ENCODE measurements at places on chromosomes 2 and 18.
A peak's percentile ranks its signal among the peaks of the same experiment; 100 is the strongest.

DNA sequence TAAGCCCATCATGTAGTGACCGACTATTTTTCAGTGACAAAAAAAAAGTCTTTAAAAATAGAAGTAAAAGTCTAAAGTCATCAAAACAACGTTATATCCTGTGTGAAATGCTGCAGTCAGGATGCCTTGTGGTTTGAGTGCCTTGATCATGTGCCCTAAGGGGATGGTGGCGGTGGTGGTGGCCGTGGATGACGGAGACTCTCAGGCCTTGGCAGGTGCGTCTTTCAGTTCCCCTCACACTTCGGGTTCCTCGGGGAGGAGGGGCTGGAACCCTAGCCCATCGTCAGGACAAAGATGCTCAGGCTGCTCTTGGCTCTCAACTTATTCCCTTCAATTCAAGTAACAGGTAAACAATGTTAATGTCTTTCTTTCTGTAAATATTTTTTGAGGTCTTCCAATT lies at the start of gene CD28:
Gene CD28 (plus strand): TSS at position 237 of the 400 bp plus-strand sequence. CDS start 58 bp downstream, at position 295.
- no peaks in the 10 kb centered on the region for H3K36me3 ChIP-seq
- H3K4me1 ChIP-seq: no peaks in the 10 kb centered on the region
- no peak within 1 kb of the TSS for H3K4me3 ChIP-seq
- no peaks in the 10 kb centered on the region for H3K27me3 ChIP-seq
- no peak within 1 kb of the TSS for H3K27ac ChIP-seq

GRCh38 chr2:83747141-83747540 lies 711.9 kb downstream of the SUCLG1 start:
- no peaks in the 10 kb centered on the region for H3K27me3 ChIP-seq
- no peaks in the 10 kb centered on the region for H3K36me3 ChIP-seq
- H3K4me1 ChIP-seq: no peaks in the 10 kb centered on the region
- no peak overlapping the region for H3K4me3 ChIP-seq

GRCh38 chr2:150900913-150901312 lies 360.8 kb downstream of the RBM43 start:
- no peak overlapping the region for H3K27ac ChIP-seq
- H3K4me3 ChIP-seq: no peak overlapping the region
- H3K4me1 ChIP-seq: no peaks in the 10 kb centered on the region
- H3K27me3 ChIP-seq: no peaks in the 10 kb centered on the region
- no peaks in the 10 kb centered on the region for H3K36me3 ChIP-seq

DNA sequence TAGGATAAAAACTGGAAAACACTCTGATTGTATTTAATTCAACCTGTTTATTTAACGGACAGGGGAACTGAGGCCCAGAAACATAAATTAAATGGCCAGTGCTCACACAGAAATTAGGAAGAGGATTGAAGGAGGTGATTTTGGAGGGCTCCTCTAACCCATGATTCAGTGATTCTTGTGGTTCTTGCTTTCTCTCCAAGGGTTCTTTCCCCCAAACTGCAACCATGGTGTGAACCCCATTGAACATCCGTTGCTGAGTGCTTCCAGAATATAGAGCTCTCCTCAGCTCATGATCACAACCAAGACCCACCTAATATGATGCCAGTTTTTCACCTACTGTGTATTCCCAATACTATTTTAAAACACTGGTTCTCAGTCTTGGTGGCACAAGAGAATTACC lies 41.4 kb downstream of the BMP10 start:
- peak overlapping the region; percentile 62 for H3K27ac ChIP-seq
- H3K4me3 ChIP-seq: peak overlapping the region; percentile 15
- H3K4me1 ChIP-seq: peaks cover 16% of the 10 kb centered on the region
- no peaks in the 10 kb centered on the region for H3K36me3 ChIP-seq
- DNase-seq: no peak

- H3K4me3 ChIP-seq: no peak overlapping the region
- H3K27me3 ChIP-seq: no peaks in the 10 kb centered on the region
- H3K4me1 ChIP-seq: no peaks in the 10 kb centered on the region
Observed at GRCh38 chr2:52404866-52405265, 1362.7 kb upstream of the CHAC2 start.

- H3K36me3 ChIP-seq: no peaks in the 10 kb centered on the region
- no peaks in the 10 kb centered on the region for H3K4me1 ChIP-seq
- no peak overlapping the region for H3K27ac ChIP-seq
- no peak overlapping the region for H3K4me3 ChIP-seq
Observed at GRCh38 chr18:8525692-8526091, 83.5 kb upstream of the RAB12 start.

- no peak overlapping the region for H3K4me3 ChIP-seq
- no peaks in the 10 kb centered on the region for H3K36me3 ChIP-seq
- H3K27ac ChIP-seq: no peak overlapping the region
- no peaks in the 10 kb centered on the region for H3K4me1 ChIP-seq
Observed at GRCh38 chr2:149789549-149789948, 202.0 kb upstream of the MMADHC start.

- H3K4me3 ChIP-seq: no peak overlapping the region
- no peaks in the 10 kb centered on the region for H3K27me3 ChIP-seq
- H3K36me3 ChIP-seq: no peaks in the 10 kb centered on the region
- peak; percentile 46 for DNase-seq
Observed at GRCh38 chr2:223635080-223635479, 32.9 kb upstream of the SCG2 start.

DNA sequence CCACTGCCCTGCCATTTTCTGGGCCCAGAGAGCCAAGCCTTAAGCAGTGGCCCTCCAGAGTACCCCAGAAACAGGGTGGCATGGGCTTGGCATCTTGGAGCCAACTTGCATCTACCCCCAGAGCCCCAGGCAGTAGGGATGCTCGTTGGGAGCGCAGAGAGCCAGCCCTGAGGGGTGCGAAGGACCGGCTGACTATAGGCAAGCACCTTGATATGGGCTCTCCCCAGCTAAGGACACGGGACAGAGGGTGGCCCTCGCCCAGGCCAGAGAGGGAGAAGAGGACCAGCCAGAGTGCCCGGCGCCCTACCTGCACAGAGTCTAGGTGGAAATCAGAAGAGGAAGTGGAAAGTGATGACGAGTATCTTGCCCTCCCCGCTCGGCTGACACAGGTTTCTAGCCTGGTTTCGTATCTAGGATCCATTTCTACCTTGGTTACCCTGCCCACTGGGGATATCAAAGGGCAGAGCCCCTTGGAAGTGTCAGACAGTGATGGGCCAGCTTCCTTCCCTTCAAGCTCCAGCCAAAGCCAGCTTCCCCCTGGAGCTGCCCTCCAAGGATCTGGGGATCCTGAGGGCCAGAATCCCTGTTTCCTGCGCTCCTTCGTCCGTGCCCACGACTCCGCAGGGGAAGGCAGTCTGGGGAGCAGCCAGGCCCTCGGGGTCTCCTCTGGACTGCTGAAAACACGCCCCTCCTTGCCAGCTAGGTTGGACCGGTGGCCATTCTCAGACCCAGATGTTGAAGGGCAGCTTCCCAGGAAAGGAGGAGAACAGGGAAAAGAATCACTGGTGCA lies 16.2 kb downstream of the CEP68 start:
- H3K4me3 ChIP-seq: no peak overlapping the region
- no peak overlapping the region for H3K27ac ChIP-seq
- H3K36me3 ChIP-seq: peaks cover 76% of the 10 kb centered on the region
- no peak for DNase-seq
- peaks cover 35% of the 10 kb centered on the region for H3K4me1 ChIP-seq

DNA sequence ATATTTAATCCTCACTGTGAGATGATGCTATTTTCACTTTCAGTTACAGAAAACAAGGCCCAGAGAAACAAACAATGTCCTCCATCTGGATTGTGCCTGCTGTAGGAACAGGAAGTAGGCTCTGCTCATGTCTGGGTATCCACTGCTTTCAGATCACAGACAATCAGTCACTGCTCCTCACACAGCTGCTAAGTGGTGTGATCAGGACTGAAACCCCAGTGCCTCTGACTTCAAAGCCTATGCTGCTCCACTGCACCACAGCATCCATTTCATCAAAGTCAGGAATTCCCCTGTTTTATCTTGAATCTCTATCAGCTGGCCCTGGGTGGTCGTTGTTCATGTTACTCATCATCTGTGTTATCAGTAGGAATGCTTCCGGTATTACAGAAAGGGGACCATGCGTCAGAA lies 303.8 kb upstream of the TRIB2 start:
- H3K4me3 ChIP-seq: no peak overlapping the region
- no peaks in the 10 kb centered on the region for H3K4me1 ChIP-seq
- no peaks in the 10 kb centered on the region for H3K36me3 ChIP-seq

DNA sequence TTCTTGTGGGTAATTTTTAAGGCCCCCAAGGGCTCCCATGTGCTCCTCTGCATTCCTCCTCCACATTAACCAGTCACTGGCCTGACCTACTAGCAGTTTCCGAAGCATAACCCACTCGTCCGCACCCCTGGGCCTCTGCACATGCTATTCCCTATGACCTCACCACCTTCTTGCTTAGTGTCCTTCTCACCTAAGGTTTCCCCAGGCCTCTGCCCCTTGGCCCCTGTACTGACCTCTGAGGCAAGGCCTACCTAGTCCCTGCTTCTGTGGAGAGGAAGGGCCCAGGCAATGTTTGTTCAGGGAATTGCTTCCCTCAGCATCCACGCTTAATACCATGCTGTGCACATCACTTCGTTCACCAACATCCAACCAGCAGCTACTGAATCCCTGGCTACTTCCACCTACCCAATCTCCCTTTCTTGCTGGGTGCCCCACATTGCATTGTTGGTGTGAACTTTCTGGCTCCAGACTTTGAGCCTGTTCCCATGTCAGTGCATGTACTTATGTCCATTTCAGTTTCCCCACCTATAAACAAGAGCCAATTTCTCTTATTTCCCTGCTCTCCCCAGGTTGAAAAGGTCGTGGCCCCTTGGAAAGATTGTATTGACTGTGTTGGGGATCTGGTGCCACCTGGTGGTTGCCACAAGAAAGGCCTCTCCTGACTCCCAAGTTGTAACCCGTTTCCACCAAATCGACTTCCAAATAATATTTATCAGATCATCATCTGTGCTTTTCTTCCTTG lies 19.2 kb upstream of the TMEM177 start:
- no peak overlapping the region for H3K4me3 ChIP-seq
- peaks cover 15% of the 10 kb centered on the region for H3K27me3 ChIP-seq
- no peak overlapping the region for H3K27ac ChIP-seq
- peak; percentile 35 for DNase-seq
